ENCODE measurements at places on chromosomes 2 and 18. TPM values are rescaled to one million over a fixed set of nuclear protein-coding genes. Genes with fewer than 3 reads are reported as not detected.
A peak's percentile ranks its signal among the peaks of the same experiment; 100 is the strongest.

DNA sequence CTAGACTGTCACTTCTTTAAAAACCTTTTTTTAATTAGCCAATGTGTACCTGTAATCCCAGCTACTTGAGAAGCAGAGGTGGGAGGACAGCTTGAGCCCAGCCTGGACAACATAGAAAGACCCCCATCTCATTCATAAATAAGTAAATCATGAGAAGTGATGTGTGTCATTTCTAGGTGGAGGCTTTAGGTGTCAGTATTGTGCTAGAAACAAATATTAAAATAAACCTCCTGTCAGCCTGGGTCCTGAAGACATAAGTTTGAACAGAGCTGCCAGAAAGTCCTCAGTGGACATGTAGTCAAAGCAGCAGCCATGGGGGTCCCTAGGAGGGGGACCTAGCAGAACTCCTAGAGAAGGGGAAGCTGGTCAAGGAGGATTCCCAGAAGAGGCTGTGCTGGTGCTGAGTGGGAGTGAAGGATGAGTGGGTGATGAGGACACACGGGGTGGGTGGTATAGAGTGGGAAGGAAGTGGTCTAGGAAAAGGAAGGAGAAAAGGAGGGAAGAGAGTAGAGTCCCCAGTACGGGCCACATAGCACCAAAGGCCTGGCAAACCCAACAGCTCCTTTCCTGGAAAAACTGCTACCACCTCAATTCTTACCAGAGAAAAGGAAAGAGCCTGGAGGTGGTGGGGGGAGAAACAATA, 316.6 kb upstream of the NCKAP5 start:
- H3K27me3 ChIP-seq, result no peaks in the 10 kb centered on the region
- no peaks in the 10 kb centered on the region for H3K36me3 ChIP-seq
- no peak overlapping the region for H3K4me3 ChIP-seq
- peaks cover 15% of the 10 kb centered on the region for H3K4me1 ChIP-seq
- H3K27ac ChIP-seq, result no peak overlapping the region

Gene SLC9A2
- 24.6 TPM for total RNA-seq

DNA sequence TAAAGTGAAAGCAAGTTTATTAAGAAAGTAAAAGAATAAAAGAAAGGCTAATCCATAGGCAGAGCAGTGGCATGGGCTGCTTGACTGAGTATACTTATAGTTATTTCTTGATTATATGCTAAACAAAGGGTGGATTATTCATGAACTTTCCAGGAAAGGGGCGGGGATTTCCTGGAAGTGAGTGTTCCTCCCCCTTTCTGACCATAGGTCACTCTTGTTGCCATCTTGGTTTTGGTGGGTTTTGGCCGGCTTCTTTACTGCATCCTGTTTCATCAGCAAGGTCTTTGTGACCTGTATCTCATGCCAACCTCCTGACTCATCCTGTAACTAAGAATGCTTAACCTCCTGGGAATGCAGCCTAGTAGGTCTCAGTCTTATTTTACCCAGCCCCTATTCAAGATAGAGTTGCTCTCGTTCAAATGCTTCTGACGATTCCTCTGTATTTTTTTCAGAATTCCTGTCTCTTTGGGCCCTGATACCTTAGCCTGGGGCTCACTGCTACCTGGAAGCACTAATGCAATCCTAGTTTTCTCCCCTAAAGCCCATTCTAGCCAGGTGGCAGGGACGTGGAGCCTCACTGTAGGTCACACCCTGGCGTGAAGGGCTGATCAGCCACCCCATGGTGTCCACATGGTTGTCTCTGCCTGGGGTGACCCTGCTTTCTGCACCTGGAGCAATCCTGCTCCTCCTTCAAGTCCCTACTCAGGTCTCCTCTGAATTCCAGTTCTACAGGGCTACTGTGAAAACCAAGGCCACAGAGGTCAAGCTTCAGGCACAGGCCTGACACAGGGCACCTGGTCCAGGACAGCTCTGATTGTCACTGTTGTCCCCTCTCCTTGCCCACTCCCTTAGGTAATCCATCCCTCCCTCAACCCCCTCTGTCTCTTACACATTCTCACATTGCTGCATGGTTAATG, 6.0 kb upstream of the SLC35F6 start:
- peaks cover 13% of the 10 kb centered on the region for H3K4me1 ChIP-seq
- no peak overlapping the region for H3K4me3 ChIP-seq
- H3K36me3 ChIP-seq, result no peaks in the 10 kb centered on the region
- peak overlapping the region; percentile 27 for H3K27ac ChIP-seq
- no peaks in the 10 kb centered on the region for H3K27me3 ChIP-seq
- peak; percentile 56 for DNase-seq

Gene SCN9A
- 24.3 TPM for total RNA-seq

GRCh38 chr2:229879191-229879950, 42.4 kb downstream of the TRIP12 start:
- no peak overlapping the region for H3K4me3 ChIP-seq
- no peak overlapping the region for H3K27ac ChIP-seq
- DNase-seq, result no peak
- H3K27me3 ChIP-seq, result no peaks in the 10 kb centered on the region
- H3K36me3 ChIP-seq, result peaks cover 53% of the 10 kb centered on the region

DNA sequence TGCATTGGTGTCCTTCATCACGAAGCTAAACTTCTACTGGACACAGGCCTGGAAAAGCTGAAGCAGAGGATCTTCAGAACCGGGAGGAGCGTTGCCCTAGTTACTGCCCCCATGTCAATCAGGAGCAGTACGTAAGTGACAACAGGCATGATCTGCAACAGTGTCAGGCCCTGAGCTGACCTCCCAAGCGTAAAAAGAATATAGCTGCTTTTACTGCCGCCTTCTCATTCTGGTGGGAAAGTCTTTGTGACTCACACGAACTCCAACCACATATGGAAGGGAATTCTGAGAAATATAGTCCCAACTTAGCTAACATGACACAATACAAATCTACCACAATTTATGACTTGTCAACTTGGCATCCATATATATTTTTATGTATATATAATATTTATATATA, 1007.7 kb upstream of the CDH2 start:
- no peaks in the 10 kb centered on the region for H3K36me3 ChIP-seq
- H3K4me1 ChIP-seq, result no peaks in the 10 kb centered on the region
- DNase-seq, result no peak
- no peaks in the 10 kb centered on the region for H3K27me3 ChIP-seq

Gene AGXT
- not detected for total RNA-seq

DNA sequence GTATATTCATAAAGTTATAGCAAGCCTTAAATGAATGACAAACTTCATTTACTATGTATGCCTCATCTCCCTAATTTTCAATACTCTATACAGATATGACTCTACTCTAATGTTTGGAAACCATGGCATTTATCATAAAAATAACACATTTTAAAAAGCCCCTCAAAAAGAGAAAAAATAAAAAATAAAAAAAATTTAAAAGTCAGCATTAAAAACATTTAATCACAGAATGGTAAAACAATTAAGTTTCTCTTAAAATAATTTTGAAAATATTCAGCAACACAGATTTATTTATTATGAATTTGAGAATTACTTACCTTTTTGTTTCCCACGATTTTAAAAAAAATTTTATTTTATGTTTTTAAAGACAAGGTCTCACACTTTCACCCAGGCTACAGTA, 65.0 kb upstream of the CDKL4 start:
- H3K36me3 ChIP-seq, result peaks cover 25% of the 10 kb centered on the region
- DNase-seq, result no peak
- peaks cover under 1% of the 10 kb centered on the region for H3K4me1 ChIP-seq
- no peak overlapping the region for H3K27ac ChIP-seq
- H3K27me3 ChIP-seq, result no peaks in the 10 kb centered on the region

Gene ARHGEF4
- not detected for total RNA-seq

Gene BUB1
- total RNA-seq, result 9.0 TPM

GRCh38 chr2:23526835-23527790, 142.1 kb downstream of the KLHL29 start:
- no peaks in the 10 kb centered on the region for H3K27me3 ChIP-seq
- H3K36me3 ChIP-seq, result no peaks in the 10 kb centered on the region
- H3K4me3 ChIP-seq, result no peak overlapping the region
- peaks cover 35% of the 10 kb centered on the region for H3K4me1 ChIP-seq
- H3K27ac ChIP-seq, result no peak overlapping the region

- no peak overlapping the region for H3K4me3 ChIP-seq
- H3K27ac ChIP-seq, result no peak overlapping the region
- DNase-seq, result no peak
- no peaks in the 10 kb centered on the region for H3K36me3 ChIP-seq
Measured at GRCh38 chr2:192000196-192000980, 153.5 kb upstream of the CAVIN2 start.

Gene WDPCP
- total RNA-seq, result 38.8 TPM

GRCh38 chr18:65365245-65365980, 385.4 kb upstream of the CDH7 start:
- H3K27me3 ChIP-seq, result no peaks in the 10 kb centered on the region
- no peak for DNase-seq
- no peak overlapping the region for H3K4me3 ChIP-seq
- H3K36me3 ChIP-seq, result no peaks in the 10 kb centered on the region
- no peaks in the 10 kb centered on the region for H3K4me1 ChIP-seq
- H3K27ac ChIP-seq, result no peak overlapping the region

Gene MIB1
- 15.8 TPM for total RNA-seq

- H3K27ac ChIP-seq, result peak overlapping the region; percentile 23
- H3K4me3 ChIP-seq, result no peak overlapping the region
- H3K4me1 ChIP-seq, result peaks cover 9% of the 10 kb centered on the region
- no peaks in the 10 kb centered on the region for H3K27me3 ChIP-seq
Measured at GRCh38 chr2:67037655-67038054, 359.5 kb upstream of the ETAA1 start.

DNA sequence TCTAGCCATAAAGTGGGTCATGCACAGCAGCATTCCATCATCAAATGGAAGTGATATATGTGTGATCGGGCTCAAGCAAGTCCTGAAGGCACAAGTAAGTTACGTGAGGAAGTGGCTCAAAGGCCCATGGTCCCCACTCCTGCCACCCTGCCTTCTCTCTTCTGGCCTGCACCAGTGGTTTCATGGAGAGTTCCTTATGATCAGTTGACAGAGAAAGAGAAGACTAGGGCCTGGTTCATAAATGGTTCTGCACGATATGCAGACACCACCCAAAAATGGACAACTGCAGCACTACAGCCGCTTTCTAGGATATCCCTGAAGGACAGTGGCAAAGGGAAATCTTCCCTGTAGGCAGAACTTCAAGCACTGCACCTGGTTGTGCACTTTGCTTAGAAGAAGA, 412.6 kb upstream of the SMIM21 start:
- H3K27me3 ChIP-seq, result no peaks in the 10 kb centered on the region
- no peaks in the 10 kb centered on the region for H3K36me3 ChIP-seq
- no peak overlapping the region for H3K4me3 ChIP-seq
- no peaks in the 10 kb centered on the region for H3K4me1 ChIP-seq
- H3K27ac ChIP-seq, result no peak overlapping the region

DNA sequence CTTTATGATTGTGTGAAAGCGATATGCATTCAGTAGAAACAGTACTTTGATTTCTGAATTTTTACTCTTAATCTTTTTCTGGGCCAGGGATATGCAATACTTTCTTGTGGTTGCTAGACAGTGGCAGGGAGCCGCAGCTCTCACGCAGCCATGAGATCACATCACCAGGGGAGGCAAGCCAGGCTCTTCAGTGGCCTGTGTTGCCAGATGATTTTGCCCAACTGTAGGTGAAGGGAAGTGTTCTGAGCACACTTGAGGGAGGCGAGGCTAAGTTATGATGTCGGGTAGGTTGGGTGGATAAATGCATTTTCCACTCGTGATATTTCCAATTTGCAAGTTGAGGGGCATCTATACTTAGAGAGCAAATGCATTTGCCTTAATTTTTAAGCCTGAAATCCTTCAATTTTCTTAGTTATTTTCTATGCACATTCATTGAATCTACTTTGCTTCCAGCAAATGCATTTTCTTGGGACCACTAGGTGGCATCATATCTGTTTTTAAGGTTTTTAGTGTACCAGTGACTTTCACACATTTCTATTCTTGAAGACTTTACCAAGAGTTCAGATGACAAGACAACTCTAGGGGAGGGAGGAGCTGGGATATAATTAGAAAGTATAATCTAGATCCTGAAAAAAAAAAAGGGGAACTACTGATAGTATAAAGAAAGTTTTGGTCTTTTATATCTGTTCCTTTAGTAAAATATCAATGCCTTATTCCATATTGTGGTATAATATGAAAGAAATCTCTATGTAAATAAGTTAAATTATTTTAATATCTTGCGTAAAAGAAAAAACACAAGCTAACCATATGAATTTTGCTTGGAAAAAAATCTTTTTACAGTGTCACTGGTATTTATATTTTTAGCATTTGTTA, 643.3 kb downstream of the SOCS6 start:
- no peak overlapping the region for H3K27ac ChIP-seq
- DNase-seq, result peak; percentile 41
- H3K27me3 ChIP-seq, result no peaks in the 10 kb centered on the region
- no peaks in the 10 kb centered on the region for H3K36me3 ChIP-seq
- no peak overlapping the region for H3K4me3 ChIP-seq

DNA sequence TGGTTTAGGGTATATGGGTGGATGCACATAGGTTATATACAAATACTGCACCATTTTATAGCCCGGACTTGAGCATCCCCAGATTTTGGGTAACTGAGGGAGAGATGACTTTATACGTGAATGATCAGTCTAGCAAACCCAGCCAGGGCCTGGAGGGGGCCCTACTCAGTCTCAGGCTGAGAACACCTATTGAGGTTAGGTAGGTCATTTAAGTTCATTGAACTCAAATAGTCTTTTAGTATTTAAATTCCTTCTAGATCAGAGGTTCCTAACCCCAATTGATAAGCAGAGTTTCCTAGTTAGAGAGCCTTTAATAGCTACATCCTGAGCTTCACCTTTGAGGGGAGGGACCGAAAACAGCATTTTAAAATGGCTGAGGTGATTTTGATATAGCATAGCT, 487.0 kb downstream of the DCC start:
- DNase-seq, result no peak
- H3K27me3 ChIP-seq, result no peaks in the 10 kb centered on the region
- H3K4me3 ChIP-seq, result no peak overlapping the region
- no peaks in the 10 kb centered on the region for H3K36me3 ChIP-seq
- H3K4me1 ChIP-seq, result no peaks in the 10 kb centered on the region

Gene REG3A
- 381 TPM for total RNA-seq

DNA sequence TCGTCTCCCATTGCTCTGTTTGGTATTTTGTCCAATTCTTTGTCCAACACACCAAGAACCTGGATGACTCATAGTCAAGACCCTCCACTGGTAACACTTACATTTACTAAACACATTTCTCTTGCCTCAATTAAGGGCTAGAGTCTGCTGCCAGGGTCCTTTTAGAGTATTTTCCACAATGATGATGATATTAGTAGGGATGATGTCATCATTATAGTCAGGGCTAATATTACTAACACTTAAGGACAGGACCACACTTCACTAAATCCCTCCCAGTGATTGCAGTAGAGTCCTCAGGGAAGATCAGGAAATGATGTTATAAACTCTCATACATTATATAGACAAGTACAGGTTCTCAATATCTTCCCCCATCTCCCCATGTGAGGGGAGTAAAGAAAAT, 13.6 kb upstream of the SS18 start:
- no peaks in the 10 kb centered on the region for H3K4me1 ChIP-seq
- no peak overlapping the region for H3K4me3 ChIP-seq
- no peaks in the 10 kb centered on the region for H3K27me3 ChIP-seq
- DNase-seq, result no peak
- no peak overlapping the region for H3K27ac ChIP-seq
- no peaks in the 10 kb centered on the region for H3K36me3 ChIP-seq

DNA sequence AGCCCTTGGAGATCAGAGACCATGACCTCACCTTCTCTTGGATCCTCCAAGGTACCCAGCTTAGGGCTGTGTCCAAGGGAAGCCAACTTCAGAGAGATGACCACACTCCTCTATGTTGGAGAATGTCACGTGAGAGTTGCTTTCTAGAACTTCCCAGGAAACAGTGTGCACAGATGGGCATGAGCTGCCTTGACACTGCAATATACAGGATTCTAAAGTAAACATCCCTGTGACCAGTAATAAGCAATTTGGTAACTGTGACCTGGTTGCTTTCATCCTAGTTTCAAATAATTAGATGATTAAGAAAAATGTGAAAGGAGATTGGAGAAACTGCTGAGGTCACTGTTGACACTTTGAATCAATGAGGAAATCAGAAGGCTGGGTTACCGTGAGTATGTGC, 181.1 kb upstream of the EPAS1 start:
- H3K27ac ChIP-seq, result no peak overlapping the region
- peaks cover 42% of the 10 kb centered on the region for H3K4me1 ChIP-seq
- no peaks in the 10 kb centered on the region for H3K27me3 ChIP-seq
- H3K4me3 ChIP-seq, result no peak overlapping the region
